ENCODE measurements at places on chromosomes 1 and 21.

- DNase-seq, result no peak
Measured at GRCh38 chr1:171707583-171707982, 34.3 kb downstream of the VAMP4 start.

DNA sequence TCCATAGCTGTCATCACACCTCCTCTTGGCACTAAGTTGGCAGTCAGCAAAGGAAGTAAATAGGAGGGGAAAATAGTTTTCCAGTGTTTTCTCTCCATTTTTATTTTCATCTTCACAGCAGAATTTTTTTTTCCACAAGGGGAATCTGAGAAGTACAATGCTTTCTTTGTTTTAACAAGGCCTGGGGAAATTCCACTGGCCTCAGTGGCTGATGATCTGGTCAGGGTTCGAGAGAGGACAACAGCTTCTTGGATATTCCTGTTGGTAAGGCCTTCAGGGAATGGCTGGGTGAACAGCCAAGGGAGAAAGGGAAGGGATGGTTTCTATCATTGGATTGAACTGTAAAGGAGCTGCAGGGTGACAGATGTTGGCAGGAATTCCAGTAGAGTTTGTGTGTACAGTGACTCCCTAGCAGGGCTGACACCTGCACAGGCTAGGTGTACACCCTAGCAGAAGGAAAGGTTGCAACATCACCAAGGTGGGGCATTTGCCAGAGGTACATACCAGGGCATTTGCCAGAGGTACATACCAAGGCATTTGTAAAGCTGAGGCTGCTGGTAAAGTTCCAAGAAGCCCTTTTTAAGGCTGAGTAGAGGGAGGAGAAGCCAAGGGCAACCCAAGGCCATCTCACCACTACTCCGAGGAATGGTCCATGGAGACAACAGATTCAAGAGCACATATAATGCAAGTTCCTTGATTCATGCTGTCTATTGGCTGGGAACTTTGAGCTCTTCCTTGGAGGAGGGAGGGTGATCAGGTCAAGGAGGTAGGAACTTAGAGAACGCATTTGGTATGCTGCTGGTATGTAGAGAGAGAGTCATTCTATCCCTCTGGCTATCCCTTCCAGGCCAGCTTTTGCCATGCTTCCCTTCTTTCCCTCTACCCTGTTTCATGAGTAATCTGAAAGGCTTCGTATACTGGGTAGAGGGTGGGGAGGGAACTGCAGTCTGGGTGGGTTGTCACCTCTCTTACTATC, 3.1 kb downstream of the GJA5 start:
- no peak for DNase-seq

DNA sequence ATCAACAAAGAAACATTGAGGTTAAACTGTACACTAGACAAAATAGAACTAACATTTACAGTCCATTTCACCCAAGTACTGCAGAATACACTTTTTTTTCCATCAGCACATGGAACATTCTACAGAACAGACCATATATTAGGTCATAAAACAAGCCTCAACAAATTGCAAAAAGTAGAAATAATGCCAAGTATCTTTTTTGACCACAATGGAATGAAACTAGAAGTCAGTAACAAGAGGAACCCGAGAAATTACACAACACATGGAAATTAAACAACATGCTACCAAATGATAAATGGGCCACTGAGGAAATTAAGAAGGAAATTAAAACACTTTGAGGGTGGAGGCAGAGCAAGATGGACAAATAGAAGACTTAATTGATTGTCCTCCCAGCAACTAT, 8.4 kb upstream of the C1orf185 start:
- no peak for DNase-seq

GRCh38 chr1:79617777-79618176, 611.2 kb upstream of the ADGRL4 start:
- DNase-seq, result no peak

- no peak for DNase-seq
Measured at GRCh38 chr1:219523411-219523810, 89.5 kb downstream of the ZC3H11B start.

DNA sequence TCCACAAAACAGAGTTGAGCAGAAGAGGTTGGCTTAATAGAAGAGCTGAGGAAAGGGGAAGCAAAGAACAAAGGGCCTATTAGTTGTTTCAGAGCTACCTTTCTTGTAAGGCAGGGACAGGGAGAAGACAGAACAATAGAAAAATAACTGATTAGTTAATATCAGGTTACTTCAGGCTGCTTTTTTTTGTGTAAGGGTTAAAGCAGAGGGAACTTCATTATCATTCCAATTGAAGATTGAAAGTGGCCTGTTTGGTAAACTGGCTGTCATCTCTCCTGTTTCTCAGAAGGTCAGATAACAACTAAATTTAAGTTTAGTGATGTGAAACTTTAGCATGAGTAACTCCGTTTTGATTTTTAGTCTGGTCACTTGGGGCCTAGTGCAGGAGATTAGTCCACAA, 22.3 kb downstream of the CDC42 start:
- no peak for DNase-seq

DNA sequence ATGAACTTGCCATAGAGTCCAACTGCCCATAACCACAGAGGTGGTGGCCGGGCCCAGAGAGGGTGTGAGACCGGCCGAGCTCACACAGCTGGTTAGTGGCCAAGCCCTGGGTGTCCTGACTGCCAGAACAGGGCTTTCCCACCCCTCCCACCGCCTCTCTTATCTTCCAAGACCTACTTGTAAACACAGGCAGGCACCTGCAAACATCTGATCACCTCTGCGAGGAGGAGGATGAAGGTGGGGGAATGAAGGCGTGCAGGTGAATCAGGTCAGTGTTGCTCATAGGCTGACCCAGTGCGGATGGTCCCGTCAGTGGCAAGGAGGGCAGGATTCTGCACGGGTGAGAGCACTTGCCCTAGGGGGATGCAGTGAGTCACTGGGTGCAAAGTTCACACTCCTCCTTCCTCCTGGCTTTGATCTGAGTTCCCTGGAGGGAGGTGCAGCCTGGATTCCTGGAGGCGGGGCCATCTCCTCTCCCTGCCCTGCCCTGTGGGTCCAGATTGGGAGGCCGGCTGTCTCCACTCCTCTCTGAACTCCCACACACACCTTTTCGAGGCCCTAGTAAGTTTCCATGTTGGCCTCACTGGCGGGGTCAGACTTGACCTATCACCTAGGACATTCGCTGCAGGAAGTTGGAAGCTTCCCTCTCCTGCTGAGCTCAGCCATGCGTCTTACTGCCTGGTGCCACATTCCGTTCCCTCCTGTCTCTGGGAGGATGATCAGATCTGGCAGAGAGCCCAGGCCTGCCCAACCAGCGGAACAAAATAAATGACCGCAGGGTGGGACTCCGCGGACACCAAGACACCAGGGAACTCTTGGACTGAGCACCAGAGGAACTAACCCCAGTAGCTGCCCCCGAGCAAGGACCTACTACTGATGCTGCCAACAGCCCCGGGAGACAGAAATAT, 7.3 kb downstream of the UQCRHL start:
- DNase-seq, result no peak

DNA sequence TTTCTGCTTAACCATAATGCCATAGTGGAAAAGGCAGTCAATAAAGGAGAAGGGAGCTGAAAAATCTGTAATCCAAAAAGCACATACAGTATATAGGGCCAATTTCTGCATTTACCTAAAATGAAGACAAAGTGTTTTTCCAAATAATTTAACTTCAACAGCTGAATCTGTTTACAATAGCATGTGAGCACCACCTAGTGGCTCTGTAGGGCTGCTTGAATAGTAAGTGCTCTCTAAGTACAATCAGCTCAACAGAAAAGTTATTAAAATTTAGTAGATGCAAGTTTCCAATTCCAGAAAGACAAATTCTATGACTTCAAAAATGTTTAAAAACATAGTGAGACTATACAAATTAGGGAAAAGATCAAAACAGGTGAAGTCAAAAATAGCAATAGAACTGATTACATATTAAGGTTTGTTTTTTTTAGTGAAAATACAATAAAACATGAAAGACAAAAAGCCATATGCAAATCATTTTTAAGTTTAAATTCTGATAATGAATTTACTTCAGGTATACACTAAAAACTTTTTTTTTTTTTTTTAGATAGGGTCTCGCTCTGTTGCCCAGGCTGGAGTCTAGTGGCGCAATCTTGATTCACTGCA, 220.0 kb downstream of the SETD4 start:
- no peak for DNase-seq

GRCh38 chr21:25638660-25639550, at the start of gene JAM2:
Gene JAM2, plus strand, starts transcription at chr21:25639258. Its CDS starts 564 bp downstream, at chr21:25639822.
- DNase-seq, result no peak

GRCh38 chr21:38772646-38773045, 33.1 kb upstream of the ETS2 start:
- DNase-seq, result no peak

GRCh38 chr21:36688324-36688723, 10.6 kb upstream of the SIM2 start:
- DNase-seq, result no peak

DNA sequence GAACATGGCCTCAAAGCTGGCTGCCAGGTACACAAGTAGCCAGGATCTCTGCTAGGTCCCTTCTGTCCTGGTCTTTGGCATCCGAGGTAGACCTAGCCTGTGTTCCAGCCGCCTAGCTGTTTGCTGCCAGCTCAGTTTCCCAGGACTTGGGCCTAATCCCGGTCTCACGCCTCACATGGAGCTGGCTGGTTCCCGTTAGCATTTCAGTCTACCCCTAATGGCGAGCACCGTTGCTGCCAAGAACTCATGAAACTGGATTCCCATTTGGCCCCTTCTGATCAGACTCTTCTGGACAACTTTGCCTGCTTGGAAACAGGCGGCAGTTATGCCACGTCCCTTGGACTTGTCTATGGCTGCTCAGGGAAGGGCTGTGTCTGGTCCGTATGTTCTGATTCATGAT, 26.2 kb upstream of the HHAT start:
- no peak for DNase-seq

GRCh38 chr1:41222496-41222895, 19.6 kb downstream of the SCMH1 start:
- no peak for DNase-seq

DNA sequence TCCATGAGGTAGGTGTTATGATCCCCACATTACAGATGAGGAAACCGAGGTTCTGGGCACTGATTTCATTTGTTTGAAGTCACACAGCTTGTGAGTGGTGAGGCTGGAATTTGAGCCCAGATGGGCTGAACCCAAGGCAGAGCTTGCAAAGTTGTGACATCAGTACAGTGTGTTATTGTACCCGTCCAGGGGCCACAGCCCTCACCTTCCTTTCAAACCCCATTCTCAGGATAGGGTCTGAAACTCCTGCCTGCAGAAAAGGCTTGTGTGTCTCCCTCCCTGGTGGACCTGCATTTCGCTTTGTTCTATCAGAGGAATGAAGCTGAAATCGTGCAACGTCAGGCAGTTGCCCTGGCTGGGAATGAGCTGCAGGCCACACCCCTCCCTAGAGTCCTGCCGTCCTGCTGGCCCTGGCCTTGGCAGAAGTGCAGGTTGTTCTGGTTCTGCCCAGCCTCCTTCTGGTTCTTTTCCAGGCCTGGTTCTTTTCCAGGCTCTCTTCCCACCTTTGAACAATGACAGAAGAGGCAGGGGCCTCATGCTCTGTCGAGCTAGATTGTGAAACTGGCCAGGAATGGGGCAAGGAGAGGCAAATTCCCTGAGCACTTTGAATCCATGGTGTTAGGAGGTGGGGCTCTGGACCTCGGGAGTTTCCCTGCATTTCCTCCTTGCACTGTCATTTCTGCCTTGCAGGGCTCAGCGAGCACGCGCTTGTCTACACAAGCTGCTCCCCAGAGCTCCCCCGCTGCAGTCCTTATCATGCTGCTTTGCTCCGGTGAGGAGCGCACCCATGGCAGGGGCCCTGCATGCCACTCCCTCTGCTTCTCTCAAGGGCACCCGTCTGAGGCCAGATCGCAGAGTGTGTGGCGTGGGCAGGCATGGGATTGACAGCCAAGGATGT, 8.2 kb upstream of the MYOM3 start:
- no peak for DNase-seq

GRCh38 chr1:201468844-201469644, at the start of gene PHLDA3:
Gene PHLDA3, minus strand, starts transcription at chr1:201469188. Its CDS starts 402 bp downstream, at chr1:201468786.
- no peak for DNase-seq

DNA sequence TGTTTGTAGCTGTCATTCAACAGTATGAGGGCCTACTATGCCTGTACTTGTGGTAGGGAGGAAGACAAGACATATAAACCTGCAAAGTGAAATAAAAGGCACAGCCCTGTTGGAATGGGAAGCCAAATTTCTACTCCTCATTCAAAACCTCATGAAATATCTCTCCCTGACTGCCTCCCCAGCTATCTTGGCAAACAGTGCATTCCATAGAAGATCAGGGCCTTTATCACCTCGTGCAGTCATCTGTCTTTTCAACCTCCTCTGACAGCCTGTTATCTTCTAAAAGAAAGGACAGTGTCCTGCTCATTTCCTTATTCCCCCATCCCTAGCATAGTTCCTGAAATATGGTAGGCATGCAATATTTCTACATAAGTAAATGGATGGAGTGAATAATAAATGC, 71.0 kb downstream of the SH3GLB1 start:
- no peak for DNase-seq

DNA sequence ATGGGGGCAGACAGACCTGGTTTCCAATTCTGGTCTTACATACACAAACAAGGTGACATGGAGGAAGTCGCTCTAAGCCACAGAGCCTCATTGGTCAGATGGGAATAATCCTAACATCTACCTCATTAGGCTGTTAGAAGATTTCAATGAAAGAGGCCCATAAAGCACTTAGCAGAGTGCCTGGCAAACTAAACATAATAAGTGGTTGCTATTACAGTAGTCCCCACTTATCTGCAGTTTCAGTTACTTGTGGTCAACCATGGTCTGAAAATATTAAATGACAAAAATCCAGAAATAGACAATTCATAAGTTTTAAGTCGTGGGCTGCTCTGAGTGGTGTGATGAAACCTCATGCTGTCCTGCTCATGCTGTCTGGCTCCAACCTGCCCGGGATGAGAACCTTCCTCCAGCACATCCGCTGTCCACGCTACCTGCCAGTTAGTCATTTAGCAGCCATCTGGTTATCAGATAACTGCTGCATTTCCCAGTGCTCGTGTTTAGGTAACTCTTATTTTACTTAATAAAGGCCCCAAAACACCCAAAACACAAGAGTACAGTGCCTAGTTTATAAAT, 112.3 kb downstream of the DDX20 start:
- DNase-seq, result peak; percentile 23

GRCh38 chr1:174167265-174167803, 8.0 kb downstream of the RABGAP1L start:
- no peak for DNase-seq

- no peak for DNase-seq
Measured at GRCh38 chr1:46646844-46647243, 21.3 kb downstream of the ATPAF1 start.
